ENCODE measurements at places on chromosomes 1 and 21.

GRCh38 chr1:240031009-240031408, 60.7 kb upstream of the FMN2 start:
- DNase-seq = peak; percentile 92

GRCh38 chr1:31674626-31675025, 29.2 kb downstream of the COL16A1 start:
- no peak for DNase-seq

DNA sequence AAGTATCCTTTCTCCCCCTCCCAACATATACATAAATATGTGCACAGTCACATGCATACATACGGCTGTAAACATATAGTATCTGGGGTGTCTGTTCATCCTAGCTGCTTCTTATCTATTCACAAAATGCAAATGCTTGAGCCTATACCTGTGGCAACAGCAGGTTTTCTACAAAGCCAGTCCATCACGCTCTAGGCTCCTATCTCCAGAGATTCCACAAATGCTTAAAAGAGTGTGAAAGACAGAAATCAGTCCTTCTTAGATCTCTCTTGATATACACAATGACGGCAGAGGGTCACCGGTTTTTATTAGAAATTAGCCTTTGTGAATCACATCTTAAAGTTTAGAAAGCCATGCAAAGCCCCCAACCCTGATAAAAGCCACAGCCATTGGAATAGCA, 139.4 kb downstream of the TPR start:
- no peak for DNase-seq

DNA sequence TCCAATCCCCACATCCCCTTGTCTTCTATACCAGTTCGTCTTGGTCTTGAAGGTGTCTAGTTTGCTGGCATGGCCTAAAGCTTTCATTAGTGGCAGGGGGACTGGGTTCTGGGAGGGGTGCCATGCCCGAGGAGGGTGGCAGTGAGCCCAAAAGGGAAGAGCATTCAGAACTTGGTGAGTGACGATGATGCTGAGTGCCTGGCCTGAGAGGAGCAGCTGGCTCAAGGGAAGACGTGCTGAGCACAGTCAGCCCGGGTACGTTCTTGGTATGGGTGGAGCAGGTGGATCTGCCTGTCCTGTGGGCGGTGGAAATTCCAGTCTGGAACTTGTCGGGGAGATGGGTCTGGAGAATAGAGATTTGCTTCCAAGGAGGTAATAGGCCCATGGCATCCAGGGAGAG, 4.6 kb downstream of the FDPS start:
- DNase-seq = no peak

DNA sequence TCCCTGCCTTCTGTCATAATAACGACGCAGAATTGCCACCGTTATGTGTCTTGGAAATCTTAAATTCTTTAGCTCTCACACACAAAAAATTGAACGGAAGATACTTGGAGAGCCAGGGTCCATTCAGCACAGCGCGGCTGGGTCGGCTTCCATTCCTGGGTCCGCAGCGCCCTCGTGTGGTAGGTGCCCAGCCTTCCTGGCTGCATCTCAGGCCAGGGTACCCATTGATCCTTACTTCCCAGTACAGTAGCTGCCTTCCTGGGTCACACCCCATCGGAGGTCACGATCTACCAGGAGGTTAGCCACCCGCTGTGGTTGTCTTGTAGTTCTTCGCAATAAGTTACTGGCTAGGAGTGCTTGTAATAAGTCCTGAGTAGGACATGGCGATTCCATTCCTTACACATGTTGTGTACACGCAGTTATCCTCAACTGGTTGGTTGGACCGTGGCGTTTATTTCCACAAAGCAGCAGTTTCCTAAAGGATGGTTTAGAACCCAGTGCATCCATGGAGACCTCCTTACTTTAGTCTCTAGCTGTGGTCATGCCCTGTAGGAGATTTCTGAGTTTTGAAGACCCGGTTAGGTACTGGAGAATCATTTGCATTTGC, 9.9 kb upstream of the MTARC1 start:
- DNase-seq = peak; percentile 25
